ENCODE measurements at places on chromosomes 6 and 20.

GRCh38 chr6:11370191-11371018, 137.9 kb upstream of the NEDD9 start:
- H3K27ac ChIP-seq: no peak overlapping the region
- H3K4me1 ChIP-seq: peaks cover 48% of the 10 kb centered on the region
- H3K36me3 ChIP-seq: peaks cover 52% of the 10 kb centered on the region
- no peaks in the 10 kb centered on the region for H3K27me3 ChIP-seq

- no peak for DNase-seq
- H3K27ac ChIP-seq: no peak overlapping the region
- peaks cover 32% of the 10 kb centered on the region for H3K27me3 ChIP-seq
- H3K4me1 ChIP-seq: no peaks in the 10 kb centered on the region
These were observed 61.2 kb downstream of the LAMA4 start for GRCh38 chr6:112193117-112193516.

DNA sequence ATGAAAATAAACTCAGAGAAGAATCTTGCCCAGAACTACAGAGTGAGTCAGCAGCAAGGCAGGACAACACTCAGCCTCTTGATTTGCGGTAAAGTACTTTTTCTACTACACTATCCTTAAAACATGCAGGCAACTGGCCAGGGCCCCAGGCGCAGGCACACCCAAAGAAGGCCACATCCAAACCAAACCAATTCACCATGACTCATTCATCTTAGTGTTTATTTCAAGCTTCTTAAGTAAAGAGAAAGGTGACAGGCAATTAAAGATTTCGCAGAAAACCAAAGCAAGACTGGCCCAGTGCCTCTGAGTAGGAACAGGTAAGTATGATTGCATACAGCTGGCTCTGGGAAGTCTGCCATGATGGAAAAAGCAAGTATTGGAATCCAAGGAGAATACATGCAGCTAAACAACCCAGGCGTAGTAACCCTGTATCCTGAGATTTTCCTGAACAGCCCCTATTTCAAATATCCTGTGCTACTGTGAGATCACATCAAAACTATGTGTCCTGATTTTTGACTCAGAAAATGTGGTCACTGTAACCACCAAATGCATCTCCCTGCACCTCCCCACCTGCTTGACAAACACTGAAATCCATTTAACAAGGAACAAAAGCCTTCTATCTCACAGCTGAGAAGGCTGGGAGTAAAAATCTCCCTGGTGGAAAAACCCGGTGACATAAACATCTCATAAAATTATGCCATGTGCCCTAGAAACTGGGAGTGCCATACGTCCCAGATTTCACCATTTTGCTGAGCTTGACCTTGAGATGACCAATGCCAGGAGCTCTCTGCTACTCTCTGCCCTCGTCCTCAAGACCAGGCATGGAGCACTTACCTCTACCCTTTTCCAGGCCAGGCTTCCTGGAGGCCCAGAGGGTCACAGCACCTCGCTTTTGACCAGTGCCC, 12.4 kb downstream of the WFDC3 start:
- H3K27ac ChIP-seq: no peak overlapping the region
- no peaks in the 10 kb centered on the region for H3K36me3 ChIP-seq
- peaks cover 3% of the 10 kb centered on the region for H3K27me3 ChIP-seq

GRCh38 chr20:44573501-44573869, 8.9 kb upstream of the PKIG start:
- no peak for DNase-seq
- H3K27me3 ChIP-seq: no peaks in the 10 kb centered on the region
- H3K36me3 ChIP-seq: no peaks in the 10 kb centered on the region
- H3K4me1 ChIP-seq: peaks cover 34% of the 10 kb centered on the region

DNA sequence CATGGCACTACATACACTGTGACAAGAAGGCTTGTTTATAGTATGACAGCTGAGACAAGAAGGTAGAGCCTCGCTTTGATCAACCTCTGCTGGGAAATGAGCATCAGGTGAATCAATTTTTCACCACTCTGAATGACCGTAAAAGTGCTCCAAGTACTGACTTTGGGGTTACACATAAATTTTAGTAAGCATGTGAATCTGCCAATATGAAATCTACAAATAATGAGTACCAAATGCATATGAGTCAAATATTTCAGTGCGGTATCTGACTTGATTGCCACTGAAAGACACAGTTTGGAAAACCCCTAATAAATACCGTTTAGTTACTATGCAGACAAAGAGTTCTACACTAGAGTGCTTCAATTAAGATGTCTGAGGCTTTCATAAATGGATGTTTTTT, 77.8 kb downstream of the ATG5 start:
- peaks cover 16% of the 10 kb centered on the region for H3K4me1 ChIP-seq
- no peaks in the 10 kb centered on the region for H3K27me3 ChIP-seq
- no peak for DNase-seq
- H3K27ac ChIP-seq: no peak overlapping the region

- no peak overlapping the region for H3K27ac ChIP-seq
These were observed 22.3 kb downstream of the LAMA5 start for GRCh38 chr20:62344782-62345181.

- no peak overlapping the region for H3K4me3 ChIP-seq
- no peak for DNase-seq
- H3K27ac ChIP-seq: no peak overlapping the region
- H3K27me3 ChIP-seq: peaks cover 65% of the 10 kb centered on the region
- no peaks in the 10 kb centered on the region for H3K36me3 ChIP-seq
These were observed 89.8 kb downstream of the TOX2 start for GRCh38 chr20:44004306-44004915.

DNA sequence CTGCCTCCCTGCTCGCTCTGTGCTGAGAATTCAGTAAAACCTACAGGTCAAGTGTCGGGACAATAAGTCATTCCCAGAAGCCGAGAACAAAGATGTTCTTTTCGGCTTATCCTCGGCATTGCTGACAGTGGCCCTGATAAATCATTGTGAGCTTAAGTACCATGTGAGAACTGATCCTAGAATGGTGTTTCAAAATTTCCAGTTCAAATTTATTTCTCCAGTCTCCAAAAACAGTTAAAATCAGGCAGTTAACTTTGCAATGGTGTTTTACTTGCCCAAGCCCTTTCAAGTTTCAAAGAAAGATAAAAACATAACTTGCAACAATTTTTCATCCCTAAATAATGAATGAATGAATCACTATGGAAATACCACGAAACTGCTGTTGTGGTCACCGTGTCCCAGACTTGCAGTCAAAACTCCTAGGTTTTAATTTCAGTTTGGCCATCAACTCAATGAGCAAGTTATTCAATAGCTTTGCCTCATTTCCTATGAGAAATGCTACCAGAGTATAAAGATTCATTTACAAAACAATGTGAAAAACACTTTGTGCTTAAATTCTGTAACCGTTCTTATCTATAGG, 4.3 kb downstream of the ATP5F1E start:
- H3K4me1 ChIP-seq: peaks cover 49% of the 10 kb centered on the region
- no peak overlapping the region for H3K27ac ChIP-seq
- DNase-seq: no peak

DNA sequence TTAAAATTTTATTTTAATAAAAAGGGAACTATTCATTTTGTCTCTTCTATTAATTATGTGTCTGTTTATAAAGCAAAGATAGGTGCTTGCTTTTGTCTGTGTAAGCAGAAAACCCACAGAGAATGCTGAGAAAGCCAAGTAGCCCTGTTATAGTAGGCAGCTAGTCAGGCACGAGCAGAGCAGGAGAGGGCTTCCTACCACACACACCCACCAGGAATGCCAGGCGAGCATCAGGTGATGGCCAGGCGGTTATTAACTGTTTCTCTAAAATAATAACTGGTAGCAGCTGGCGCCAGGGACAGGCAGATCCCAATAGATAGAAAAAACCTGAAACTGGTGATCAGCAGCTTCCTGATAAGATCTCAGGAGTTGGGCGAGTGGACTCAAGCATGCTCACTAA, 15.7 kb downstream of the C6orf15 start:
- H3K4me1 ChIP-seq: peaks cover 15% of the 10 kb centered on the region
- no peak overlapping the region for H3K4me3 ChIP-seq
- no peak overlapping the region for H3K27ac ChIP-seq

- H3K36me3 ChIP-seq: no peaks in the 10 kb centered on the region
- no peaks in the 10 kb centered on the region for H3K4me1 ChIP-seq
- no peak overlapping the region for H3K27ac ChIP-seq
- no peaks in the 10 kb centered on the region for H3K27me3 ChIP-seq
These were observed 207.5 kb downstream of the PTPRT start for GRCh38 chr20:42982218-42982617.

- no peak overlapping the region for H3K4me3 ChIP-seq
- no peaks in the 10 kb centered on the region for H3K4me1 ChIP-seq
- H3K27ac ChIP-seq: no peak overlapping the region
- DNase-seq: no peak
- H3K27me3 ChIP-seq: no peaks in the 10 kb centered on the region
These were observed 214.4 kb upstream of the STXBP5 start for GRCh38 chr6:146989860-146990259.

All from T-helper 2 cell treated with Interferon-gamma antibody and Interleukin-4, amounts not matched to agents 5 μg/mL and 100 μg/mL, for 36 hours (primary cell).